ENCODE measurements at places on chromosomes 5 and 9. TPM values are rescaled to one million over a fixed set of nuclear protein-coding genes. Genes with fewer than 3 reads are reported as not detected.
A peak's percentile ranks its signal among the peaks of the same experiment; 100 is the strongest.

DNA sequence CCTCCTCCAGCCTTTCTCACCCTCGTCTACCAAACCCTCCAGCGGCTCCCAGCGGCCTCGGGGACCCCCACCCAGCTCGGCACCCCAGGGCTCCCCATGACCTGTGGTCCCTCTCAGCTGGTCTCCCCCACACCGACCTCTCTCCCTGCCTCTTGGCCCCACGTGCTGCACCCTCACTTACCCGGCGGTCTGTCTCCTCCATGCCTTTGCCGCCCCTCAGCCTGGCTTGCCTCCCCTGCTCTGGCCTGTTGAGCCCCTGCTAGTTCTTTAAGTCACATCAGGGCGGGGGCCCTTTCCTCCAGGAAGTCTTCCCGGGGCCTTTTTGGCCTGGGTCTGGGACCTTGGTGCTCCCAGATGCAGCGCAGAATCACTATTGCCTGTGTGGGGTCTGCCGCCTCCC, 81.5 kb downstream of the LMX1B start:
- no peak overlapping the region for H3K4me3 ChIP-seq
- H3K27me3 ChIP-seq: peaks cover 7% of the 10 kb centered on the region
- no peaks in the 10 kb centered on the region for H3K4me1 ChIP-seq
- DNase-seq: no peak
- H3K27ac ChIP-seq: no peak overlapping the region
- no peaks in the 10 kb centered on the region for H3K36me3 ChIP-seq

DNA sequence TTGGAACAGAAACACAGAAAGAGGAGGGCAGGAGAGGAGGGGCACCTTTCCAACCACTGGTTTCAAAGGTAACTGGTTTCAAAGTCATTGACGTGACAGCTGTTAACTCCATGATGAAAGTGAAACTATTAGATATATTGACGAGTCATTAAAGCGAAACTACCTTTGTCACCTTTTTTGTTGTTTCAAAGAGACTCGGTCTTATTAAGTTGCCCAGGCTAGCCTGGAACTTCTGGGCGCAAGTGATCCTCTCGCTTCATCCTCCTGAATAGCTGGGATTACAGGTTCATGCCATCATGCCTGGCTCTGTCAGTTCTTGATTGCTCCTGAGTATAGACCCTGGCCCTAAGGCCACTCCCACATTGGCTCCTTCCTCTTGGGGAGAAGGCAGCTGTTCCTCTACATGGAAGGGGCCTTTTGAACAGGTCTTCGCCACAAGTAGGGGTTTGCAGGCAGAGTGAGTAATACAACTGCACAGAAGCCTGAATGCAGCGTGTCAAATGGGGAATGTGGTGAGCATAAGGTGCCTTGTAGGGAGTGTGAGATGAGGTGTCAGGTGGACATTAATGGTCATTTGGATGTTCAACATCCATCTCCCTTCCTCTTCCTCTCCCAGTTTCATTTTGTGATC, 3.4 kb upstream of the F12 start:
- H3K36me3 ChIP-seq: peaks cover 3% of the 10 kb centered on the region
- peak overlapping the region; percentile 15 for H3K4me3 ChIP-seq
- H3K27ac ChIP-seq: peak overlapping the region; percentile 79
- peaks cover 24% of the 10 kb centered on the region for H3K4me1 ChIP-seq
- no peaks in the 10 kb centered on the region for H3K27me3 ChIP-seq

DNA sequence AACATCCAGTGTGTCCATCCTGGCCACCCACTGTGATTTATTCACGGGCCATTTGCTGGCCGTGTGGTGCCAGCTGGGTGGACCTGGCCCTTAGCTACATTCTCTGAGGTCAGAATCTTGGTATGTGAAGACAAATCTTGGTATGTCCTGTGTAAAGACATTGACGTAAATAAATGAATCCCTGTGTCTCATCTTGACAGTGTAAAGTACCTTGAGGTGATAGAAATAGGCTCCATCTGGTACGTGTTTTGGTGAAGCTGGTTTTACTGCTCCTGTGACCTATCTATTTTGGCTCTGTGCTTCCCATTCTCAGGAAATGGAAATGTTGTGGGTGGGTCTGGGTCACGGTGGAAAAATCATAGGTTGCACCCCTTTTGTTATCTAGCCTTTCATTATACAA, 245.4 kb upstream of the ANKH start:
- no peak overlapping the region for H3K4me3 ChIP-seq
- H3K27ac ChIP-seq: no peak overlapping the region
- no peaks in the 10 kb centered on the region for H3K36me3 ChIP-seq
- H3K27me3 ChIP-seq: no peaks in the 10 kb centered on the region
- H3K4me1 ChIP-seq: no peaks in the 10 kb centered on the region

GRCh38 chr9:8648271-8648845, 848.8 kb upstream of the DMAC1 start:
- no peaks in the 10 kb centered on the region for H3K36me3 ChIP-seq
- no peak overlapping the region for H3K4me3 ChIP-seq
- no peak for DNase-seq
- H3K27me3 ChIP-seq: no peaks in the 10 kb centered on the region

- no peaks in the 10 kb centered on the region for H3K27me3 ChIP-seq
- no peak for DNase-seq
- no peak overlapping the region for H3K27ac ChIP-seq
These were observed 38.0 kb downstream of the TNPO1 start for GRCh38 chr5:72854419-72854818.

PPP3R2 gene
- total RNA-seq: not detected
